Erythroblast (primary cell): ENCODE measurements at places on chromosomes 7 and 10.
A peak's percentile ranks its signal among the peaks of the same experiment; 100 is the strongest.

DNA sequence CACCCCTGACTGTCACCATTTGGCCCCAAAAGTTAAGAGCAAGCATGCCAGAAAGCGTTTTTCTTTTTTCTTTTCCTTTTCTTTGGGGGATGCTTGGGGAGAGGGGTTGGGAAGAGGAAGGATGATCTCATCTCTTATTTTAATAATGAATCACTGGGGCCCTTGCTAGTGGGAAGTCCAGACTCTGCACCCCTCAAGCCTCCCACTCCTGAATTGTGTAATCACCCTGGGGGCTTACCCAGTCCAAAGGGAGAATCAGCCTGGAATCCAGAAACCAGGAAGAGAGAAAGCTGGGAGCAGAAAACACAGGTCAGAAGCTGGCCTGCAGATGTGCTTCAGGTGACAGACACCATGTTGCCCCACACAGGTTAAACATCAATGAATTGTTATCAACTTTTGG lies 14.7 kb upstream of the HABP2 start:
- DNase-seq = no peak

GRCh38 chr7:132192809-132193208 lies 383.5 kb downstream of the PLXNA4 start:
- no peak for DNase-seq

DNA sequence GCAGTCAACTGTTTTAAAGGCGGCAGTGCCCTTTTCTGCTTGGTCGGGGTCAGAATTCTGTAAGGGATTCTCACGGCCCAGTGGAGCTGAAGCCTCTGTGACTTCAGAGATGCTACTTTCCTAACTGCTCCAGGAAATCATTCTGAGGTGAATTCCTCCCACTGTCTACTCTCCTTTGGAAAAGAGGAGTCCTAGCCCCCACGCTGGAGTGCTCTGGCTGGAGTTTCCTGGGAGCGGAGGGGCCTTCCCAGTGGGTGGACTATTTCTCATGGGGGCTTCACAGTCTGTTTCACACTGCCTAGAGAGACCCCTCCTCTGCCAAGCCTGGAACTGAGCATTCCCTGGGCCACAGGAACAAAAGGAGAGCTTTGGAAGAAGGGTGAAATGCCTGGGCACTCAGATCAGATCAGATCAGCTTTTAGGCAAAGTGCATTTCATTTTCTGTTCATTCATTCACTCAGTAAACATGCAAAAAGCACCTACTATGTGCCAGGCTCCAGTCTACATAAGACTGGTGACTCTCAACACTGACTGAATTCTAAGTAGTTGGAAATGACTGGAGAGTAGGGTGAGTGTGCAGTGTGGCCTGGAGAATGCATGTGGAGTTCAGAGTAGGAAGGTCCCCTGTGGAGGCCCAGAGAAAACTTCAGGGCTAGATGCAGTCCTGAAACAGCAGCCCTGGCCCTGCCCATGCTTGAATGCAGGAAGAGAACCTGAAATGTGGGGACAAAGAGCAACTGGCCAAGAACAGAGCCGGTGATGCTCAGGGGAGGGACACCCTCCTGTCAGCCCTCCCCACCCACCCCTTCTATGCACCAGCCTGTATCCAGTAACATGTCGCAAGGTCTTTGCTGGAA lies 12.2 kb downstream of the ZNF488 start:
- no peak for DNase-seq

DNA sequence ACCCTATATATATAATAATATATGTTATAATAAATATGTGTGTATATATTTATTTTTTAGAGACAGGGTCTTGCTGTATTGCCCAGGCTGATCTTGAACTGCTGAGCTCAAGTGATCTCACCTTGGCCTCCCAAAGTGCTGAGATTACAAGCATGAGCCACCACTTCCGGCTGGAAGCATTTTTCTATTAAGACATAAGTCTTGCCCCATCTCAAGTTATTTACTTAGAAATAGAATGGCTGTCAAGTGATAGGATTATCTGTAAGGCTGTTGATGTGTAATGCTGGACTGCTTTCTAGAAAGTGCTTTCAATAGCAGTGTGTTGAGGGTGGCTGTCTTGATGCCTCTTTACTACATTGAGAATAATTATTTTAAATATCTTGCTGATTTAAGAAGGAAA lies 65.2 kb downstream of the ZMYND11 start:
- no peak for DNase-seq

GRCh38 chr7:128726059-128726736 lies 13.0 kb upstream of the CALU start:
- no peak for DNase-seq

DNA sequence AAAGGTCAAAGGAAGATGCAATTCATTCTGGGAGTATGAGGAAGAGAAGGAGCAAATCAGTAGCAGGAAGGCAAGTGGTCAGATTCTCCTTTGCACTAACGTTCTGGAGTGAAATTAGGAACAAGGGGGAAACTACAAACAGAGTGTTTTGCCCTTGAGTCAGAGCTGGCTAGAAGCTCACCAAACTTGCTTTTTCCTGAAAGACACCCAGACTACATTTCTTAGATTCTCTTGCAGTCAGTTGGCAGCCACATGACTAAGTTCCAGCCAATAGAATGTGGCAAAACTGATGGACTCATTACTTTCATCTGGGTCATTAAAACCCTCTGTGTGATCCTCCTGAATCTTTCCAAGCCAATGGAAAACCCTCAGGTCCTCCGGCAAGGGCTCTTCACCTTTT lies 18.6 kb upstream of the DLX5 start:
- DNase-seq = no peak

- peak; percentile 37 for DNase-seq
Measured at GRCh38 chr10:67852761-67853160, 14.8 kb upstream of the DNAJC12 start.

GRCh38 chr7:110871856-110872255 lies 219.1 kb upstream of the LRRN3 start:
- DNase-seq = no peak

DNA sequence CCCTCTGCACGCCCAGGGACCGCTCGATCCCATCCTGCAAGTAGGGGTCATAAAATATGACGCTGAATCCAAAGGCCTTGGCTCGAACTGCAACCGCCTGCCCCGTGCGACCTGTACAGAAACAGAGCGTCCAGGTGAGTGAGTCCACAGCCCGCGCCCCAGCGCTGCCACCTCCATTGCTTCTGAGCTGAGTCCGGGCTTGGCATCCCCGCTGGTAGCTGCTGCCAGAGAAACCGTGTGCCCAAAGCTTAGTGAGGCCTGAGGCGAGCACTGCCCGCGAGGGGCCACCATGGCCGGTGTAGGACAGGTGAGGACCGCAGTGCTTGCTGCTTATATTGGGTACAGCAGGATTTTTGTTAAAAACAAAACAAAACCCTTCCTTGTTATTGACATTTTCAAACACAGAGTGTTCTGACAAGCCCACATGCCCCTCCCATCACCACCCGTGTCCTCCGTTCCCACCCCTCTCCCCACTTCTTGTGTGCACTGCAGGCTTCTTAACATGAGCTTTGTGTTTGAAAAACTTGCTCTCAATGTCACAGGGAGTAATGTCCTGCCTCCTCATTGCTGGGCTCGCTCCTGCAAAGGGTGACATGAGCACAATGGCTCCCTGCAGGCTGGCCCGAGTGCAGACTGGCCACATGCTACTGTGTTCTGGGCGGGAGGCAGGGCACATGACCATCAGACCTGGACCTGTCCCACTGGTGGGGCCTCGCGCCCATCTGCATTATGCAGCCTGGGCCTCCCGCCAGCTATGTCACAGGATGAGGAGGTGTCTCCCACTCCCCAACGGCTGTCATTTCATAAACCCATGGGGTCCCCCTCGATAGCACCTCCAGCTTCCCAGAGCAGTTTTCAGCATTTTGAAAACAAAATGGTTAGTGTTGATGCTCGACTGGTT lies 52.9 kb downstream of the ZRANB1 start:
- no peak for DNase-seq

- DNase-seq = no peak
Measured at GRCh38 chr7:74097937-74098614, 14.5 kb downstream of the LIMK1 start.

GRCh38 chr10:129771991-129772431 lies 192.1 kb downstream of the EBF3 start:
- DNase-seq = no peak

DNA sequence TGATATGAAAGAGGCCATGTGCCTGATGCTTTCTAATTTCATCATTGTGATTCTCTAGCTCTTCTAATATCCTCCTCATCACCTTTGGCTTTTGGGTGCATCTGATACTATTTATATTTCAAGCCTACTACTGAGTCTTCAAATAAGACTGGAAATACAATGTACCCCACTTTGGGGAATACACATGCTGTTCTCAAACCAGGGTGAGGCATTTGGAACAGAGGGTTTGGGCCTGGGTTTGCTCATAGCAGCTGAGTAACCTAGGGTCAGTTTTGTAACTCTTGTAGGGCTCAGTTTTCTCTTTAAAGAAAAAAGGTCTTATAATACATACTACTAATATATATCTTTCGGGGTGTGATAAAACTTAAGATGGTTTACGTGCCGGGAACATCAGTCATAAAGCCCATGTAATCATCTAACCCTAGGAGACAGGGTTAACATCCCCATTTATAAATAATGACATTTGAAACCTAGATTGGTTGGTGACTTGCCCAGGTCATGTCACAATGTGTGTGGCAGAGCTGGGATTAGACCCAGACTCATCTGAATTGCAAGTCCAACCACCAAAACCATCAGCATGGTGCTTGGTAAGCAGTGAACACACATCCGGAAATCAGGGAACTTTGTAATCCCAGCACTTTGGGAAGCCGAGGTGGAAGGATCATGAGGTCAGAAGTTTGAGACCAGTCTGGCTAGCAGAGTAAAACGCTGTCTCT lies 23.0 kb downstream of the AKR1B15 start:
- DNase-seq = no peak
